Hepatocyte (in vitro differentiated cells): ENCODE measurements at places on chromosomes 11 and 22. TPM values are rescaled to one million over a fixed set of nuclear protein-coding genes. Genes with fewer than 3 reads are reported as not detected.

DNA sequence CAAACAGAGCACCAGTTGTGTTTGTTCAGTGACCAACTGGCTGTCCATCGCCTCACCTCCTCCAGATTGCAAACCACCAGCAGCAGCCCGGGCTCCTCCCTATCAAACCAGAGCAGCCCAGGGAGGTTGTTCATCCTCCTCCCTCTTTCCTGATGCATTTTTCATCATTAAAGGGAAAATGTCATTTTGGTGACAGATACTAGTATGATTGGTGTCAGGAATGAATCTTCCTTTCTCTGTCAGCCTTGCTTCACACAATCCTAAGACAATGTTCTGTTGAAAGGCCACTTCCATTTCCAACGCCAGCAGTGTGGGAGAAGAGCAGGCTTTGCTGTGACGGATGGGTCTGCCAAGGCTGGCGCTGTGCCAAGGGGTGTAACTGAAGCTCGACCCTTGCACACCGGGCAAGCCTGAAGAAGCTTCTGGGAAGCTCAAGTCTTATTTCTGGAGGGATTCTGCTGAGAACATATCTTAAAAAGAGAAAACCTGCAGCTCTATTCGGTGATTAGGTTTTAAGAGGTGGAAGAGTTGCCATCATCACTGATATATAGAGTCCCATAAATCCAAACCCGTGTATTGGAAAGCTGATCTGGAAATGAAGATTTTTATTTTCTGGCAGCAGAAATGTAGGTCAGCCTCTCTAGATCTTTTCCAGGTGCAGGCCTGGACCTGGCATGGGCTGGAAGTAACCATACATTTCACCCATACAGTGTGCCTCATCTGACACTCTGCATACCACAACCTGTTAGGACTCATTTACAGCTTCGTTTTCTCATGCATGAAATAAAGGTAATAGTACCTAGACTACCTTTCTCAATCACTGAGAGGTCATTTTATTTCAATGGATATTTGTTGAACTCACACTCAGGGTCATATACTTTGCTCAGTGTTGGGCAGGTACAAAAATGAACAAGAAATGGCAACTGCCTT lies 524.5 kb downstream of the NTM start:
- no peaks in the 10 kb centered on the region for H3K4me1 ChIP-seq

- H3K27me3 ChIP-seq, result no peaks in the 10 kb centered on the region
- H3K4me1 ChIP-seq, result no peaks in the 10 kb centered on the region
- no peak overlapping the region for H3K4me3 ChIP-seq
- no peak overlapping the region for H3K27ac ChIP-seq
- H3K36me3 ChIP-seq, result no peaks in the 10 kb centered on the region
- DNase-seq, result no peak
Measured at GRCh38 chr11:1447845-1448825, 38.4 kb downstream of the MOB2 start.

MAP4K2 gene
- total RNA-seq, result 7.8 and 23.5 TPM in 2 replicates

DNA sequence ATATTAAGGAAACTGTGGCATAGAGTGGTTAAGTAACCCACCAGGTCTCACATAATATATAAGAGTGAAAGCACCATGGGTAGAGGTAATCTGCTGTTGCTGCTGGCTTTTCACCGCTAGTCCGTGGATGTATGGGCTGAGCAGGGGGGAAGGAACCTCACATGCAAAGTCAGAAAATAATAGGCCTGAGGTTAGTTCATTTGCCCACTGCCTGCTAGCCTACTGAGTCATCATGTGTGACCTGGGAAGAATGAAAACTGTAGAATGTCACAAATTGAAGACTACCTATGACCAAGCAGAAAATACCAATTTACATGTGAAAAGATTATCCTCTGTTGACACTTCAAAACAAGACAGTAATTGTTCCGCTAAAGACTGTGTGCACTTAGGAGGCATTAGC lies 560.1 kb upstream of the FAT3 start:
- H3K27me3 ChIP-seq, result no peaks in the 10 kb centered on the region
- H3K27ac ChIP-seq, result no peak overlapping the region
- H3K4me3 ChIP-seq, result no peak overlapping the region
- H3K4me1 ChIP-seq, result peaks cover 5% of the 10 kb centered on the region
- no peaks in the 10 kb centered on the region for H3K36me3 ChIP-seq

ABTB2 gene
- total RNA-seq, result 8.8 and 12.4 TPM in 2 replicates

MOGAT2 gene
- total RNA-seq, result 2.4 and 3.2 TPM in 2 replicates

- no peak overlapping the region for H3K4me3 ChIP-seq
- no peak for DNase-seq
- H3K4me1 ChIP-seq, result peaks cover 13% of the 10 kb centered on the region
- H3K27ac ChIP-seq, result no peak overlapping the region
- no peaks in the 10 kb centered on the region for H3K27me3 ChIP-seq
Measured at GRCh38 chr11:92285776-92286175, 61.2 kb downstream of the FAT3 start.

DNA sequence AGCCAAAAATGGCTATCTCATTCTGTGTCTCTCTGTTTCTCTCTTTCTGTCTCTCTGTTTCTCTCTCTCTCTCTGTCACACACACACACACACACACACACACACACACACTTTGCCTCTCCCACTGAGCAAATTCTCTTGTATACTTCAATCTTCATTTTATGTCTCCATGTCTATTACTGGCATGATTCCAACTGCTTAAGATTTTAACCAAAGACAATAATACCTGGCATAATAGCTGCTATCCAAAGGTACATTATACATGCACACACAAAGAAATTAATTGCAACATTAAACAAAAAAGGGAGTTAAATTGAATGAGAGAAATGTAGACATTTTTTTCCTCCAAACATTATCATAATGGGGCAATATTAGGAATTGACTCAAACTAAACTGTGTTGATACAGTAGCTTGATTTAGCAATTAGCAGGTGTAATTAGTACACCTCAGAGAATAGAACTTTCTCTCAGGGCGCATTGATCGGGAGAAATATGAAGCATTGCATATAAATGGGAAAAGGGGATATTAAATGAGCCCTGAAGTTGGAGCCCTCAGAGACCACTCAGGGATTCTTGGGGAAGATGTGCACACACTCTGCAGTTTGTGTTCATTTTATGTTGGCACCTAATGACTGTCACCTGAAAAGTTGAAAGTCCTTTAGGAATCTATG lies 17.4 kb upstream of the SLC1A2 start:
- no peaks in the 10 kb centered on the region for H3K4me1 ChIP-seq
- no peaks in the 10 kb centered on the region for H3K36me3 ChIP-seq
- H3K4me3 ChIP-seq, result no peak overlapping the region
